Esophagus muscularis mucosa (tissue), 4 donors: ENCODE measurements at places on chromosomes 7 and 10. TPM values are rescaled to one million over a fixed set of nuclear protein-coding genes. Genes with fewer than 3 reads are reported as not detected.

- no peak overlapping the region for H3K4me3 ChIP-seq
- H3K27ac ChIP-seq, result no peak overlapping the region
- H3K36me3 ChIP-seq, result peaks cover 92% of the 10 kb centered on the region
Observed at GRCh38 chr7:92226981-92227380, 18.7 kb downstream of the KRIT1 start.

Gene SORCS3
- total RNA-seq, result 0.40 TPM

Gene AZGP1
- total RNA-seq, result 3.1 TPM

DNA sequence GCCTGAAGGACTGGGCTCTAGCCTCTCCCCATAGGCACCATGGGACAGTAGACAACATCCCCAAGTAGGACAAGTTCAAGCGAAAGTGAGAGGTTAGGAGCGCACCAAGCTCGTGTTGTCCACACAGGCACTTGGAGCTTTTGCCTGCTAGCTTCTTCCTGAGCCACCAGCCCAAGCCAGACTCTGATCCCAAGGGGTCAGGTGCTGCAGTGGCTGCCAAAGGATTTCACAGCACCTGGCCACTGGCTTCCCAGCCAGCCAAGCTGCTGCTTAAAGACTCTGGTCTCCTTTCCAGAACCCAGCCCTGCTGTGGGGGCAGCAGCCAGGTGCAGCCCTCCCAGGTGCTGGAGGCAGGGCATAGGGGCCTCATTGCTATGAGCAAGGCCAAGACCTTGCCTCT is 33.0 kb upstream of the UNC5B start:
- H3K27ac ChIP-seq, result no peak overlapping the region
- H3K27me3 ChIP-seq, result no peaks in the 10 kb centered on the region
- no peak for DNase-seq

GRCh38 chr7:19489162-19489820 is 219.5 kb downstream of the POLR1F start:
- no peaks in the 10 kb centered on the region for H3K36me3 ChIP-seq
- no peaks in the 10 kb centered on the region for H3K27me3 ChIP-seq
- H3K4me3 ChIP-seq, result no peak overlapping the region
- H3K4me1 ChIP-seq, result no peaks in the 10 kb centered on the region
- no peak for DNase-seq
- no peak overlapping the region for H3K27ac ChIP-seq

DNA sequence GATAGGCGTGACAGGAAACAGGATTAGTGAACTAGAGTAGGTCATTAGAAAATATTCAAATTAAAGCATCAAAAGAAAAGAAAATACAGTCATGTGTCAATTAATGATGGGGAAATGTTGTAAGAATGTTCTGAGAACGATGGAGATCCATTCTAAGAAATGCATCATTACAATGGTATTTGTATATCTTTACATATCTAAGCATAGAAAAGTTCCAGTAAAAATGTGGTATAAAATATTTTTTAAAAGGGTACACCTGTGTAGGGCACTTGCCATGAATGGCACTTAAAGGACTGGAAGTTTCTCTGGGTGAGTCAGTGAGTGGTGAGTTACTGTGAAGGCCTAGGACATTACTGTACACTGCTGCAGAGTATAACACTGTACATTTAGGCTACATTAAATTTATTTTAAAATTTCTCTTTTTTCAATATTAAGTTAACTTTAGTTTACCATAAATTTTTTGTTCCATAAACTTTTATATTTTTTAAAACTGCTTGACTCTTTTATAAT is 282.5 kb downstream of the BMPER start:
- no peaks in the 10 kb centered on the region for H3K36me3 ChIP-seq
- H3K4me3 ChIP-seq, result no peak overlapping the region
- DNase-seq, result no peak
- no peak overlapping the region for H3K27ac ChIP-seq

GRCh38 chr10:97067716-97068391 is 117.9 kb downstream of the SLIT1 start:
- peaks cover 46% of the 10 kb centered on the region for H3K27me3 ChIP-seq
- no peak overlapping the region for H3K4me3 ChIP-seq
- no peak for DNase-seq

- no peak overlapping the region for H3K4me3 ChIP-seq
- no peaks in the 10 kb centered on the region for H3K27me3 ChIP-seq
- no peak for DNase-seq
- H3K36me3 ChIP-seq, result no peaks in the 10 kb centered on the region
- no peak overlapping the region for H3K27ac ChIP-seq
Observed at GRCh38 chr10:124498056-124498455, 36.4 kb downstream of the LHPP start.

Gene UPK3BL2
- 7.1 TPM for total RNA-seq
